ENCODE measurements at places on chromosomes 2 and 18.
A peak's percentile ranks its signal among the peaks of the same experiment; 100 is the strongest.

- DNase-seq, result no peak
These were observed 260.6 kb downstream of the PAX3 start for GRCh38 chr2:222038067-222038802.

DNA sequence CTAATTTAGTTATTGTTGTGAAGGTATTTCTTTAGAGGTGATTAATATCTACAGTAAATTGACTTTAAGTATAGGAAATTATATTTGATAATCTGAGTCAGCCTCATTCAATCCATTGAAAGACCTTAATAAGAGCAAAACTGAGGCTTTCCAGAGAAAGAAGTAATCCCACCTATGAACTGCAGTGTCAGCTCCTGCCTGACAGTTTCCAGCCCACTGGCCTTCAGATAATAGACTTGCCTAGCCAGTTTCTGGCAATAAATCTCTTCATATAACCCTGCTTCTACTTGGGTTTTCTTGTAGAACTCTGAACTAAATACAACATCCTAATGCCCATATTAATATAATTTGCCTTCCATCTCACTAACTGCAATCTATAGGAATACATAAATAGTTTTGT is 437.9 kb upstream of the UBE2E3 start:
- no peak for DNase-seq

- no peak for DNase-seq
These were observed 17.7 kb downstream of the INO80C start for GRCh38 chr18:35479911-35480586.

GRCh38 chr18:48319801-48320638 is 89.2 kb downstream of the ZBTB7C start:
- no peak for DNase-seq

DNA sequence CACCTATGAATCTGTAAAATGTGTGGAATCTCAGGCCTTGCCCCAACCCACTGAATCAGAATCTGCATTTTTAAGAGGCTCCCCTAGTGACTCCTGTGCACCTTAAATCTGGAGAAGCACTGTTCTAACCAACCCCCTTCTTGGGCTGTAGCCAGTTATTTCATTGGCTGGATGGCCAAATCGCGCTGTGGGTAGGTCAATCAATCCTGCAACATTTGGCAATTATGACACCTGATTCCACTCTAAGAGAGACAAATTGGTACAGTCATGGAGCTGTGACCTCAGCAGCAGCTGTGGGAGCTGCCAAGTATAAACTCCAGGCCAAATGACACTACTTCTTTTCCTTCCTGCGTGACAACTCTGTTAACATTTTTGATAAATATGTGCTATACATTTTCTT is 208.7 kb downstream of the CLIP4 start:
- DNase-seq, result no peak

DNA sequence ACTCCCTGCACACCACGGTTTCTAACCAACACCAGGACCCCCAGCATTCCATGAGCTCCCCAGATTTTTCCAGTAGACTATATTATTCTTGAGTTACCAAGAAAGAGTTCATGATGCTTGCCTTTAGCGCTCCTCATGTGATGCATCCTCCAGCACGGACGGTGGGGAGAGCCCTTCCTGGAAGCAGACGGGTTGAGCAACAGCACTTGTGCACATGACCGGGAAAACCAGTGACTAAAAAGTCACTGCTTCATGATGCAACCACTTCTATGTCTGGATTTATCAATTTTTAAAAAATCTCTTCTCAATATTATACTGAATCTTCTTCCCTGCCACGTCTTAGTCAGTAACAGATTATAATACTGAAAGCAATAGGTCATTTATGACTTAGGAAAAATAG is 20.4 kb upstream of the DOK6 start:
- DNase-seq, result no peak

DNA sequence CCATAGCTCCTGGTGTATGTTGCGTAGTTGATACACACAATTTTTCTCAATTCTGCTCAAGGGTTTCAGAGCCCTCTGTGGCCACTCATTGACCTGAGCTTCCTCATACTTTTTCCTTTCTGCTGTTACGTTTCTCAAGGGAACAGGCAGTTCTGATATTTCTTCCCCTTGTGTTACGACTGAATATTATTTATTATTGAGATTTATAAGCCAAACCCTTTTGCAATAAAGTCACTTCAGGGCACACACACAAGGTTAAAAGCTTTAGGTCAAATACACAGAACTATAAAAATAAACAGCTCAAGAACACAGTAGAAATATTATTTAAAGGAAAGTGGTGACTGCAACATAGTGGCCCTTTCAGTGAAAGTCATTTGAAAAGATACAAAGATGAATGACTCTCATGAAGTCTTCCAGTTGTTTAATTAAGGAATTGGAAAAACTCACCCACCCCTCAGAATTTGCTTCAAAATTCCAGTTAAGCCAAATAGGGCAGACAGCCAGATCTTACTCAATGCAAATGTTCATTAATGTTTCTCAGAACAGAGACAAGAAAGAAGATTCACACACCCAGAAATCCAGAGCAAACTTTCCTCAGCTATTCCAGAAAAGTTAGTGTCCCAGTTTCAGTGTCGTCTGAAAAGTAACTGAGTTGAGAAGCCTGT is 179.7 kb downstream of the TRIB2 start:
- DNase-seq, result no peak

DNA sequence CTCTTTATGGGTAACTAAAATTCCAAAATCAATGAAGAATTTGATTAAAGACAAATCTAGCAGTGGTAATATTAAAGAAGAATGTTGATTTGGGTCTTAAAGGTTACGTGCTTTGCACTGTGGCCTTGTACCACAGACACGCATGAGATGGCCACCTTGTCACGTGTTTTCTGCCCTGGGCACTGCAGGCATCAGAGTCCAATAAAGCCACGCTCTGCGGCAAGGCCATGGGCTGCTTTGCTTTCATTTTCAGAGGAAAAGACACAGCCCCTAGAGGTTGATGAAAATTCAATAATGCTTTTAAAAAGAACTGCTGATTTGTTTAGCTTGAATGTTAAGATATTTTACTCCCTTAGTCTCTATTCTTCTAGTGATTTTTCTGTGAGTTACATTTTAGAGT is 30.4 kb downstream of the AOX1 start:
- DNase-seq, result peak; percentile 57

GRCh38 chr2:72830273-72830672 is 4.4 kb upstream of the EXOC6B start:
- DNase-seq, result no peak

- no peak for DNase-seq
These were observed 12.4 kb downstream of the CCL20 start for GRCh38 chr2:227826019-227826521.

DNA sequence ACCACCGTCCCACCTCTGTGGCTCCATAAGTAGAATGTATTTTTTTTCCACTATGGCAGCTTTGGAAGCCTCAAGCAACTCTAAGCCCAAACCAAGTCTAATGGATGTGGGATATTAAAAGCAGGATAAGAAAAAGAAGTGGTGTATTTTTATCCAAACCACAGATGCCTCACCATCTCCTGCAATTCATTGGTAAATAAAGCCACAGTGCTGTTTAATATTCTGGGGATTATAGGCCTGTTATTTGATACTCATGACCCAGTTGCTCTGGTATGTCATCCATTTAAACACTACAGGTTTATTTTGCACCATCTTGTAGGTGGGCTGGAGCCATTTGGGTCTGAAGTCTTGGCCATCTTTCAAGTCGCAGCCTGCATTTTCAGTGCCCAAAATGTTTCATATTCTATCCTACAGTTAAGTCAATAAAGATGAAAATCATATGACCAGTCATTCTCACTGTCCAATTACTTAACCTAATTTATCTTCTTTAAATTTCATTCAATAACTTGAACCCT is 279.5 kb upstream of the EPHA4 start:
- DNase-seq, result no peak

DNA sequence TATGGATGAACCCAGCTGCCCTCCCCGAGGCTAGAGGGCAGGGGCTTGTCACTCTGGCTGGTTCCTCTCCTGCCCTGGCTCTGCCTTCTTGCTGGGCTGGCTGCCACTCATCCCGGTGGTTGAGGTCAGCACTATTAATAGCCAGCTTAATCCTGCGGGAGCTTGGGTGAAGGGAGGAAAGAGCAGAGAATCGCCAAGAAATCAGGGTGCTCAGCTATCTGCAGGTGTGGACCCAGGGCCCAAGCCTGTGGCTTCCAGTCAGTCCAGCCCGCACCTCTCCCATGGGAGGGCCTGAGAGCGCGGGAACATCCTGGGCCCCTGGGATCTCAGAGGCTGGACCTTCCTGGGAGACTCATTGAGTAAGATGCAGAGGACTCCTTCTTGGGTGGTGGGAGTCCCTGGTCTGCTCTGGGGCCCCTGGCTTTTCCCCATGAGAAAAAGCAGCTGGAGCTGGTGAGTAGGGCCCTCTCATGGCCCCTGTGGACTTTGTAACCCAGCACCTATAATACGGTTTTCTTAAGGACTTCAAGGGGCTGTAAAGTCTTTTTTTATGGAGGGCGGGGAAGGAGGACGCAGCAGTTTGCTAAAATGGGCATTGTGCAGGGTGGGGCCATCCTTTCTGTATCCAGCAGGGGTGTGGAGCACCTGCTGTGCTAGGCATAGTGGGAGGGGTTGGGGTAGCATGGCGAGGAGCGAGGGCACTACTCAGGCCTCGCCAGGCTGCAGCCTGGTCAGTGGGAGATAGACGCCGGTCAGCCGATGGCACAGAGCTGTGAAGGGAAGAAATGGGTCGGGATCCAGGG is 27.4 kb upstream of the CNNM3 start:
- DNase-seq, result no peak

DNA sequence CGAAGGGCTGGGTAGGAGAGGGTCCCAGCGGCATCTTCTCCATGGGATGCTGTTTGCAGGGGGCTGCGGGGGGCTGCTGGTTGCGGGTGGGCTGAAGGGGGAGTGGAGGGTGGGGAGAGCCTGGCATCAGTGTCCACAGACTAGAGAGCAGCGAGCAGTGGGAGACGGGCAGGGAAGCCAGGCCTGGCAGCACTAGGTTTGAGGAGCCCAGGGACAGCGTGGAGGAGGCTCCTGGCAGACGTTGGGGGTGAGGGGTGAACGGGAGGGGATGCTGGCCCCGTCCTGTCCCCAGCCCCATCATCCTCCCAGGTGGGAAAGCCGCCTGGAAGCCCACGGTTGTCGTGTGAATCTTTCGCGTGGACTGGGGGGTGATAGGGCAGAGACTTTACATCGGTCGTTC is 48.2 kb upstream of the TFCP2L1 start:
- DNase-seq, result no peak

GRCh38 chr18:56291294-56291693 is 347.1 kb downstream of the TXNL1 start:
- DNase-seq, result no peak

GRCh38 chr18:407626-408224 is 92.8 kb downstream of the COLEC12 start:
- DNase-seq, result no peak
